ENCODE measurements at places on chromosomes 11 and 22.

GRCh38 chr22:39459681-39460080, 2.9 kb downstream of the MGAT3 start:
- DNase-seq: no peak

DNA sequence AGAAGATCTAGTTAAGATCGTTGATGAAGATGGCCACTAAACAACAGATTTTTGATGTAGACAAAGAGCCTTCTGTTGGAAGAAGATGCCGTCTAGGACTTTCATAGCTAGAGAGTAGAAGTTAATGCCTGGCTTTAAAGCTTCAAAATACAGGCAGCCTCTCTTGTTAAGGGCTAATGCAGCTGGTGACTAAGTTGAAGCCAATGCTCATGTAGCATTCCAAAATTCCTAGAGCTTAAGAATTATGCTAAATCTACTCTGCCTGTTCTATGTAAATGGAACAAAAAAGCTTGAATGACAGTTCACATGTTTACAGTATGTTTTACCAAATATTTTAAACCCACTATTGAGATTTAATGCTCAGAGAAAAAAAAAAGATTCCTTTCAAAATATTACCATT, 492.6 kb downstream of the CNTN5 start:
- no peak for DNase-seq

GRCh38 chr11:123209591-123209990, 14.5 kb upstream of the CLMP start:
- no peak for DNase-seq

- no peak for DNase-seq
These were observed 1421.2 kb upstream of the RAG2 start for GRCh38 chr11:38019072-38019775.

DNA sequence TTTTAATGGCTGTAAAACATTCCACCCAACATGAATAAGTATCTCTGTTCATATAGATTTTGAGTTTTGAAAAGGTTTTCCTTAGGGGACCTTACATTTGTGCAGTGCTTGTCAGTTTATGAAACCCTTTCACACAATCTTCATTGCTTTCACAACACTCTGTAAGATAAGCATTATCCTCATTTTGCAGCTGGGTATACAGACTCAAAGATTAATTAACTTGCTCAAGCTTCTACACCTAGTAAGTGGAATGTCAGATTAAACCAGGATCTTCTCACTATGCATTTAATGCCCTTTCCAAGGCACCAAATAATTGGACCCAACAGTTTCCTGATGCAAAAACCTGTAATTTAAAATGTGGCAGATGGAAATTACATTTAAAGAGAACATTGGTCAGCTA, 11.6 kb upstream of the GAB2 start:
- no peak for DNase-seq

GRCh38 chr22:36858966-36859365, 1.8 kb upstream of the NCF4 start:
- no peak for DNase-seq

DNA sequence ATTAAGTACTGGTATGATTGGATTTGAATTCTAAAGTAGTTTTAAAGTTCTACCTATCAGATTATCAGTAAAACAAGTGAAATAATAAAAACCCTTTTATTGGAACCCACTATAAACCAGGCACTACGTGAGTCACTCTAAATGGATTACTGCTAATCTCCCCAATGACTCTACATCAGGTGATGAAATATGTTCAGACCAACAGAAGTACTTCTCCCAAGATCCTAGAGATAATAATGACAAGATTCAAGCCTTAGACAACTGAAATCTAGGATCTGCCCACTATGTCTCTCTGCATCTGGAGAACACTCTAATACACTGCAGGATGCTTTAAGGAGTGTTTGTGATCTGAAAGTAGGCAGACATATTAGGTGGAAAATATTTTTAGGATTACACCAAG, 652.1 kb upstream of the CHORDC1 start:
- no peak for DNase-seq

GRCh38 chr22:36267058-36267457, 14.1 kb downstream of the APOL1 start:
- no peak for DNase-seq

- DNase-seq: no peak
These were observed 4.4 kb upstream of the CTSD start for GRCh38 chr11:1768141-1768469.

- no peak for DNase-seq
These were observed 36.1 kb downstream of the C2CD3 start for GRCh38 chr11:74134661-74135060.

DNA sequence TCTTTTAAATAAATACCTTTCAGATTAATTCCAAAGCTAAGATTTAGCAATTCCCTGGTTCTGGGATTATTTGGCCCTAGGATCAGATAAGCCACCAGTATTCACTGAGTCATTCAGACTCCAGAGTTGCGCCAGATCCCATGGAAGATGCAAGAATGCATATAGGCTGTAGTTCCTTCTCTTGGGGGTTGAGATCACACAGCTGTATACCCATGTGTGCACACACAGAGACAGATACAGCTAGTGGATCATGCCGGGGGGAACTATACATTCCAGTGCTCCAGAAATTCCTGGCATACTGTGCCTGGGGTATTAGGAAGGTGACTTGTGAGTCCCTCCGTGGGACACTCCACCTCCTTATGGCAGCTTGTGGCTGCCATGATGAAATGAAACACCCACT, 75.4 kb downstream of the ZBTB16 start:
- DNase-seq: no peak

GRCh38 chr22:47465809-47466208, 703.4 kb downstream of the TBC1D22A start:
- no peak for DNase-seq

DNA sequence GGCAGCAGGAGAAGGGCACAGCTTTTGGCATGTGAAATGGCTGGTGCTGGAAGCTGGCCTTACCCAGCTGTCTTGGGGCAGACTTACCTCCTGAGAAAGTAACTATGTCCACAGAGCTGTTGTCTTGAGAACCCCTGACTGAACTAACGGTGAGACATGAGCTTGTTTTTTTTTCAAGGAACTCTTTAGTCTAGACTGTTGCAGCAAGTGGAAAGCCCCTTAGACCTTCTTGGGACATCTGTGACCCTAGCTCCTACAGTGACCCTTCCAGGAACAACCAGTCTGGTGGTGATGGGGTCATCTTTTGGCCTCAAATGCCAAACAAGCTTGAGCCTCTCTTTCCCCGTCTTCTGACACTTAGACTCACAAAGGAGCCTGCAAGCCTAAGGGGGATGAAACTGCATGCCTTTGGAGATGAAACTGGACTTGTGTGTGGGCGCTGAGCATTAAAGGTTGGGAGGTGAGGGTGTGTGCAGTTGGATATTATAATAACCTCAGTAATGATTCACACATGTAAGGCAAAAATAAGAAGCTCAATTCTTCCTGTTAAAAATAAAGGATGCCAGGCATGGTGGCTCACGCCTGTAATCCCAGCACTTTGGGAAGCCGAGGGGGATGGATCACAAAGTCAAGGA, 35.4 kb downstream of the SDHD start:
- no peak for DNase-seq

DNA sequence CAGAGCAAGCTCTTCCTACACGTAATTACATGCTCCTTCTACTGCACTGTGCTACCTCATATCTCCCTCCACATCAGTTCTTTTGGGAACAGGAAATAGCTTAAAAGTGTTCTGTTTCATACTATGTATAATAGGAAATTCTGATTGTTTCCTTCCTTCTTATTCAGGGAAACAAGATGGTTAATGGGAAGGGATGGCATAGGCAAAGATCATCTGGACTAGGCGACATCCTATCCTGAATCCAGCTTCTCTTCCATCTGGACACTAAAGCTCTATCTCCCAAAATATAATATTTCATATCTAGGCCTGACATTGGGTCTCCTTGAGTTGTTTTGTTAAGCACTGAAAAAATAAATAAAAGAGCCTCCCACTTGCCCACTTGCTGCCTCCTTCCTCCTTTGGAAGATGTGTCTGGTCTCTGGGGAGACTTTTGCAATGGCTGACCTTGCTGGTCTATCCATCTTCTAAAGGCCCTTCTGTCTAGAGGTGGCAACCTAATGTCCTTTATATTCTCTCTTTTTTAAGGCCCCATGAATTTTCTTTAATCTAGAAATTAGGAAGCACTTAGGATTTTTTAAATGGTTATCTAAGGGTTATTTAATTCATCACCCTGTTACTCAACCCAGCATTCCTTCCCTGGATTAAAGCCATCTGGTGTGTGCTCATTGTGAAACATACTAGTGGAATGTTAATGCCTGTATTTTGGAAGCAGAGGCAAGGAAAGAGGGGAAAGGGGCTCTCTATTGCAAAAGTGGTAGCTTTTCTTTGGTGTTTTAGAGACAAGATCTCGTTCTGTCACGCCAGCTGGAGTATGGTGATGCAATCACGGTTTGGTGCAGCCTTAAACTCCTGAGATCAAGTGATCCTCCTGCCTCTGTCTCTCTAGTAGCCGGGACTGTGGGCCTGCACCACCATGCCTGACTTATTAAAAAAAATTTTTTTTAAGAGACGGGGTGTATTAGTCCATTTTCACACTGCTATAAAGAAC, 20.6 kb downstream of the CLMP start:
- no peak for DNase-seq

DNA sequence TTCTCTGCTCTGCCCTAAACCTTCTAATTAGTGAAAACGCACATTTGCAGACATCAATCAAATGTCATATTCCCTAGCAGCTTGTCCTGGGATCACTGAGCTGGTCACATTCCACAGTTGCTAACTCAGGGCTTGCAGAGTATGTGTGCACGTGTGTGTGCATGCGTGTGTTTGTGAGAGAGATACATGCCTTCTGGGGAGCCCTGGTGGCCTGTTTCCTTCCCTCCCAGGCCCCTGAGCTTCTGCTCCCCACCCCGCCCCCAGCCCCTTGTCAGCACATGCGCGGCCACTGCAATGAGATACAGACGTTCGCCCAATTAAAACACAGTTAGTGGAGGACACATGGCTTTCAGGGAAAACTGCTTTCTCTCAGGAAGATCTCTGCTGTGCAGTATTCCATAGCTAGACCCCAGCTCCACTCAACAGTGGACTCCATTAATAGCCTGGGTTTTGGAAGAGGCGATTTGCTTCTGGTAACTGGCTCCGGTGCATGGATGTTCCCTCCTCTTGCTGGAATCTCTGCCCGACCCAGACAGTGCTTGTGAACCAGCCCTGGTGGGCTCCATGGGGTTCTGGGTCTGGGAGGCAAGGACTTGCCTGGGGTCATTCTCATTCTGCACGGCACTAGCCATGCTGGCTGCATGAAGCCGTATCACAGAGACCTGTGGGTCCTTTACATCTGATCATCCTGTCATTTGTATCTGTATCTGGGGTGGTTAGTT, 17.7 kb downstream of the LRP5 start:
- DNase-seq: no peak

GRCh38 chr11:68498321-68498720, 37.8 kb downstream of the PPP6R3 start:
- no peak for DNase-seq

DNA sequence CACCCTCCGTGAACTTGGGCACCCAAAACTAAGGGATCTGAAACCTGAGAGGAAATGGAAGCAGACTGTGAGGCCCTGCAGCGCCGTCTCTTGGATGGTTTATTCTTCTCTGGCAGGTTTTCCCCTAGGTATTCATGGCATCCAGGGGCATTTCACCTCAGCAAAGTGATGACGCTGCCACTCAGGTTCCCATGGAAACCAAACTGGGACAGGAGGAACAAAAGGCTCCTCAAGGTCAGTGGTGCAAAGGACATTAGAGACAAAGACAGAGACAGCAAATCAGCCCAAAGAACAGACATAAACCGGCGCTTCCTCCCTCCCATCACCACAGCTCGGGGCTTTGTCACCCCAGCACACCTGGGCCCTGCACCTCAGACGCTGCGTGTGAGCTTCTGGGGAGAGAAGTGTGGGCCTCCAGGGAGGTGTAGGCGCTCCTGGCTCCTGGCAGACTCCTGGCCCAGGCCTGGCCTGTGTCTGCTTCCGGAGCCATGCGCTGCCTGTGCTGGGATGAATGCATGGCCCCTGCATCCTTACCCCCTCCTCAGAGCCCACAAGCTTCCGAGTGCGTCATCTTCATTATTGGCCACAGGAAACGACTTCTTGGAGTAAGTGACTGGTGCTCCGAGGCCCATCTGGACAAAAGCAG, 5.9 kb downstream of the TP53AIP1 start:
- DNase-seq: no peak

GRCh38 chr22:23192133-23192532, 11.8 kb downstream of the BCR start:
- DNase-seq: no peak

DNA sequence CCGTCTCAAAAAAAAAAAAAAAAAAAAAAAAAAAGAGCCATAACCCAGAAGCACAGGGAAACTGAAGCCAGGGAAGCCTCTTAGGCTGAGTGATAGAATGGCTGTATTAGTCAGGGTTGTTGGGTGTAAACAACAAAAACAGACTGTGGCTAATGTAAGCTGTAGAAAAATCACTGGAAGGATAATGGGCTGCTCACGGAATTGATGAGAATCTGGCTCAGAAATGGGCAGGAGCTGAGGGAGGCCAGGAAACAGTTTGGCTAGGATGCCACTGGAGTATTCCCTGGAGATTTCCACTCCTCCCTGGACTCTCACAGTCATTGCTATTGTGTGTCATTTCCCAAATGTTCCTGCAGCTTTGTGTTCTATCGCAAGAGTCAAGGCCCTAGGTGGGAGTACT, 22.4 kb downstream of the SLC22A6 start:
- no peak for DNase-seq

- DNase-seq: no peak
These were observed 1.6 kb downstream of the CECR2 start for GRCh38 chr22:17370766-17371432.

DNA sequence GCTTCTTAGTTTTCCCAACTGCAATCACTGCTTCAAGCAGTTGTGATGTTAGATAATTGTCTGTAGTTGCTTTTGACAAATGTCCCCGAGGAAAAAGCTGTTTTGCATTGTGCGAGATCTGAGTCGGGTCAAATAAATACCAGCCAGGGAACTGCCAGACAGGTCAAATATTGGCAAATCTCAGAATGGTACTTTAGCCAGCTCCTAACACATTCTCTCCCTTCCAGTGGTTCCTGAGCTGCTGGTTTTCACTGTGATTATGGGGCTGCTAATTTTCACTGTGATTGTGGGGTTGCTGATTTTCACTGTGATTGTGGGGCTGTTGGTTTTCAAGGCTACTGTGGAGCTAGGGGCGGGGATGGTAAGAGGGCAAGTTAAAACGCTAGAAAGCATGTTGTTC, 14.3 kb downstream of the RASSF10 start:
- DNase-seq: no peak

GRCh38 chr11:12798609-12799011, 124.4 kb downstream of the TEAD1 start:
- no peak for DNase-seq

GRCh38 chr11:28730889-28731288, 622.7 kb downstream of the METTL15 start:
- DNase-seq: no peak

GRCh38 chr11:24064309-24064903, 432.4 kb upstream of the LUZP2 start:
- no peak for DNase-seq

DNA sequence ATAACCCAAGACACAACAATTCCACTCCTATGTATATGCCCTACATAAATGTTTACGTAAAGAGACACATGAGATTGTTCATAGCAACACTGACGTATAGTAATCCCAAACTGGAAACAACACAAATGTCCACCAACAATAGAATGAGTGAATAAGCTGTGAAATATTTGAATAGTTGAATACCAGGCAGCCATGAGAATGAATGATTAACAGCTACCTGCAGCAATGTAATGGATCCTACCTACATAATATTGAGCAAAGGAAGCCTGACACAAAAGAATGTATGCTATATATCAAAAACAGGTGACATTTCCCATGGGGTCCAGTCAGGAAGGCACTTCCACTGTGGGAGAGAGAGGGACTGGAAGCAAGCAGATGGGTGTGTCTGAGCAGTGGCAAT, 92.8 kb upstream of the LINC01488 start:
- no peak for DNase-seq

GRCh38 chr11:83678831-83679584, 392.8 kb upstream of the CCDC90B start:
- DNase-seq: no peak
